Stimulated activated CD4-positive, alpha-beta T cell treated with anti-CD3 and anti-CD28 coated beads, TNF-alpha, amount 100 ng/mL, for 1 hour (primary cell): ENCODE measurements at places on chromosomes 11 and 22.

DNA sequence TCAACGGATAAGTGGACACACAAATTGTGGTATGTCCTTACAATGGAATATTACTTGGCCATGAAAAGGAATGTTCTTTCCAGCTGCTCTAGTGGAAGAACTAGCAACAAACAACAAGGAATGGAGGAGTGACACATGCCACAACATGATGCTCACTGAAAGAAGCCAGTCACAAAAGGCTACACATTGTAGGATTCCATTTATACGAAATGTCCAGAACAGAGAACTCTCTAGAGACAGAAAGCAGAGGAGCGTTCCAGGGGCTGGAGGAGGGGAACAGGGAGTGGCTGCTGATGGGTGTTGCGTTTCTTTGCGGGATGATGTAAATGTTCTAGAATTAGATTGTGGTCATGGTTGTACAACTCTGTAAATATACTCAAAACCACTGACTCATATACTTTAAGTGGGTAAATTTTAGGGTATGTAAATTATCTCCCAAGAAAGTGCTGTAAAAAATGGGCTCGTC lies 32.4 kb upstream of the PDGFB start:
- DNase-seq: no peak

- DNase-seq: no peak
Observed at GRCh38 chr11:65973439-65974110, 12.0 kb downstream of the SART1 start.

DNA sequence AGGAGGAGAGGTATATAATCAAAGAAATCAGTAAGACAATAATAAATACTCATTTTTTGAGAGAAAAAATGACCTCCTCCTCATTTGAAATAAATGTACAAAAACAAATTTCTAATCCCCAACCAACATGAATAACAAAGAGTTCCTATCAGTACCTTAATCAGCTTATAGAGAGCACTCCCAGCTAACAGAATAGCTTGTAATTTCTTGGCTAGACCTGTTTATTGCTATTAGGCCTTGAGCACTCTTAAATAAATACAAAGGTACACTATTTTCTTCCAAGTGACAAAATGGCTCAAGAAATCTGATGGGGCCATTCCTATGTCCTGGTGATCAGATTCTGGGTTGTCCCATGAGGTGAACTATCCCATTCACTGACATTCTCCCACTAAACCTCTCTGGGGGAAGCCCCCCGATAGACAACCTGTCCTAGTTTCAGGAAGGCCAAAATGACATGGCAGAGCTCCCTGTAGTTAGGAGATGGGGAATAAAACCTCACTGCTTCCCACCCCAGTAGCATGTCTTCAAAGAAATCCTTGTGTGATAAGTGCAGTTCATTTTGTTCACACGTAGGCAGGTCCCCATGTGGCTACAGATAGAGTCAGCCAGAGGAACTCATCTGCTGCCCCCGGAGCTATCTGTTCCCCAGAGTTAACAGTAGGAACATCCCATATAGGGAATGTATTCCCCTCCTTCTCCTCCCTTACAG lies 385.7 kb downstream of the SOX6 start:
- DNase-seq: no peak

DNA sequence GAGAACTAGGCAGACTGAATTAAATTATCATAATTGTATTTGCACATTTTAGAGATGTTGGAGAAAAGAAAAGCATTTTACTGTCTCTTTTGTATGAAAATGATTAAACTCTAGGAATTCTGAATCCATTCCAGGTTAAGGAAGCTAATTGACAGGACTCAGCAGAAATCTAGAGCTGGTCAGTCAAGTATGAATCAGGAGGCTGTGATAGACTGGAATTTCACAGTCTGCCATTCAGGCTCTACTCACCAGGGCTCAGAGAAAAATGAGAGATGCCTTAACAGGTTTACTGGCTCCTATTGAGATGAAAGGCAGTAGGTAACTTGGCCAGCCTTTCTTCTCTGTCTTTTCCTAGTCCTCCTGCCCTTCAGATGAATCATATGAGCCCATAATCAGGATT lies 693.9 kb upstream of the CHORDC1 start:
- no peak for DNase-seq

- DNase-seq: no peak
Observed at GRCh38 chr22:34798605-34799004, 267.4 kb upstream of the ISX start.

DNA sequence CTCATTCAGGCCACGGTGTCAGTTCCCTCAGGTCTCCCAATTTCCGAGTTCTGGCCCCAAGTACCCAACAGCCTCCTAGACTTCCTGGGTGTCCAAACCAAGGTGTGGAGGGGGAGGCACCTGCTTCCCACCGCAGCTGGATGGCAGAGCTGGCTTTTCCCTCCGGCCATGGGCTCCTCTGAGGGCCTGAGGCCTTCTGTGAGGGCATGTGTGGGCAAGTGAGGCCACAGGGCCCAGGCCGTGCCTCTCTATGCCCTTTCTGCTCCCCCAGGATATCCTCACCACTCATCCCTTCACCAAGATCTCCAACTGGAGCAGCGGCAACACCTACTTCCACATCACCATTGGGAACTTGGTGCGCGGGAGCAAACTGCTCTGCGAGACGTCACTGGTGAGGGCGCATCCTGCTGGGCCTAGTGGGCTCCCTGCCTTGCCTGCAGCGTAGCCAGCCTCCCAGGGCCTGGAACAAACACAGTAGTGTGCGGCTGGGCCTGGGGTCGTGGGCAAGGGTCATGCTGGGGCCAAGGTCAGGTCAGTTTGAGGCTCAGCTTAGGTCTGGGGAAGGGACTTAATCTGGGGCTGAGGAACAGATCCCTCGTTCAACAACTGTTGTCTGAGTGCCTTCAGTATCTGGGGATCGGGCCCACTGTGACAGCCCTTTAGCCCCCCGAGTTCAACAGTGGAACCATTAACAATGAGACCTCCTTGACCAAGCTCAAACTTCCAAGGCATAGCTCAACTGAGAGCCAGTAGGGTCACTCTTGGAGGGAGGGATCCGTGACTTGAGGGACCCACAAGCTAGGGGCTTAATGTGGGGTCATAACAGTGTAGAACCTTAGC lies 85.8 kb downstream of the MYO7A start:
- DNase-seq: no peak

GRCh38 chr11:69480547-69481392 lies 693 bp upstream of the LINC01488 start:
- DNase-seq: no peak

DNA sequence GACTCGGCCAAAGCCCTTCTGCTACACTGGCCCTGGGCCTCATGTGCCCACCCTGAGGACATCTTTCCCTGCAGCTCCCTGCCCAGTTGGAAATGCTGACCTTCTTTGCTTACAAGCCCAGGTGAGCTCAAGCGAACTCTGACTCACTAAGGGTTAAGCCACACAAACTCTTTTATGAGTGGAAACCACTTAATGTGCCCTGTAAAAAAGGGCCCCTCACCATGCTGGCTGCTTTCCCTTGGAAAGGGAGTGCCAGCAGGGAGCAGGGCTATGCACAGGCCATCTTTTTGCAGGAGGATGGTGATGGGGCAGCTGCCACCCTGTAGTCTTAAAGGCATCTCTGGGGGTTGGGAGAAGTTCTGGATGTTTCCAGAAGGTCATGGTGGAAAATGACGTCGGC lies 18.7 kb downstream of the EHF start:
- DNase-seq: no peak

- DNase-seq: no peak
Observed at GRCh38 chr11:93735627-93736026, 5.7 kb downstream of the TAF1D start.
